Stimulated activated CD4-positive, alpha-beta T cell treated with anti-CD3 and anti-CD28 coated beads, Interleukin-15, amount 100 ng/mL, for 48 hours (primary cell): ENCODE measurements at places on chromosomes 4 and X.

DNA sequence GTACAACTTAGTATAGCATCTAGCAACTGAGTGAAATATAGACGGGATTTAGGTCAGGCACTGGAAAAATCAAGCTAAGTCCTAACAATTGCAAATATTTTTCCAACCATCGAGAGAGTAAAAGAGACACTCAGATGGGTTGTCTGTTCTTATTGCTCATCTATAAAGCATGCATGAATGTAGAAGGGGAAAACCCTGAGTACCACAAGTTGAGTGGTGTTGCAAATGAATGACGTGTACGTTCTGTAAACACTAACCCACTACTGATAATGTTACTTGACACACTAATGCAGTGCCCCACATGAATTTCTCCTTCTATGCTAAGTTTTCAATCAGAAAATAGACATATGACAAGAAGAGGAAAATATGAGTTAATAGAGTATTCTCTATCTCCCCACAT is 211.2 kb downstream of the COX18 start:
- DNase-seq = no peak

DNA sequence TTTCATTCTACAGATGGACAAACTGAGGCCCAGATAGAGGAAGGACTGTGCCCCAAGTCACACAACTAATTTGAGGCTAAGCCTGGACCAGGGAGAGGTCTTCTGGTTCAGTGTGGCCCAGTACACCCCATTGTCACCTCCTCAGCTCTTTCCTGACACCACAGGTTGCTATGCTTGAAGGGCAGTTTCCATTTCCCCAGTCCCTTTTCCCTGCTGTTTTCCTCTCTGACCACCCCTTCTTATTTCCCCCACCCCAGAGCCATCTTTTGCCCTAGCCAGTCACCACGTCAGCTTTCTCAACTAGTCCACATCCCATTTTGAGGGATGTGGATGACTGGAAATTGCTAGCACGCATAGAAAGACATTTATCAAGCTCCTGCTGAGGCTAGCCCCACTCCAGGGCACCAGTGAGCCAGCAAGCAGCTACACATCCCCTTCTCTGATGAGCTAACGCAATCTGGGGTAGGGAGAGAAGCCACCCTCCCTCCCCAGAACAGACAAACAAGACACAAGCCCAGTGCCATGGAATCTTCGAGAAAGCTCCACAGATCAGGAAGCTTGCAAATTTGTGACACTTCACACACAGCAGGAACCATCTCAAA is 1.3 kb downstream of the GABRE start:
- no peak for DNase-seq

GRCh38 chr4:6115342-6115741 is 85.0 kb downstream of the JAKMIP1 start:
- DNase-seq = no peak

DNA sequence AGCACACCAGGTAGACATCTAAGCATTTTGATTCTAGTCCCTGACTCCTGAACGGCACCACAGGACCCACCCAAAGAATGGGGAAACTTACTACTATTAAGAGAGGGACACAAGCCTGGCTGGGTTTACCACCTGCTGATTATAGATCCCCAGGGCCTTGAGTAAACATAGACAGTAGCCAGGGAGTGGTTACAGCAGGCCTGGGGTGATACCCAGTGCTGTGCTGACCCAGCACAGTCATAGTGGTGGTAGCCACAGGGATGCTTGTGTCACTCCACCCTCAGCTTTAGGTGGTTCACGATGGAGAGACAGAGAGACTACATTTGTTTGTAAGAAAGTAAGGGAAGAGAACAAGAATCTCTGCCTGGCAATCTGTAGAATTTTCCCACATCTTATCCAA is 11.7 kb downstream of the CYSLTR1 start:
- DNase-seq = no peak

DNA sequence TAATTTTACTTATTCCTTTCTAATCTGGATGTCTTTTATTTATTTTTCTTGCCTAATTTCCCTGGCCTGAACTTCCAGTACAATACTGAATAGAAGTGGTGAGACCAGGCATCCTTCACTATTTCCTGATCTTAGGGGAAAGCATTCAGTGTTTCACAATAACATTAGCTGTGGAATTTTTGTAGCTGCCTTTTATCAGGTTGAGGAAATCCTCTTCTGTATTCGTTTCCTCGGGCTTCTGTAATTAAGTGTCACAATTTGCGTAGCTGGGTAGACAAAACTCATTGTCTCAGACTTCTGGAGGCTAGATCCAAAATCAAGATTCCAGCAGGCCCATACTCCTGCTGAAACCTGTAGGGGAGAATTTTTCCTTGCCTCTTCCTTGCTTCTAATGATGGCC is 598.4 kb upstream of the FTHL17 start:
- no peak for DNase-seq

DNA sequence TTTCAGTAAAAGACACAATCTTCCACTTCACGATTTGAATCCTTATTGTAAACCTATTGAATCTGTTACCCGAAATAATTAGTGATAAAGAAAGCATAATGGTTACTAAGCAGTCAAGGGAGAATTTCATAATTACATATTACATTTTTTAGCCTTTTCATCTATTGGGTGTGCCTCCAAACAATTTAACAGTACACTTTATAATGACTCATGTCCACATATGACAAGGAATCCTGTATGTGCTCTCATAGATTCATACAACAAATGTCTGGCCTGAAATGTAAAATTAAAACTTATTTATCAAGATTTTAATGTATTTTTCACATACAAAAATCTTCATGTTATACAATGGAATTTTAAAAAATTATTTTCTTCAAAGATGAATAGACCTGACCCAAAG is 39.4 kb downstream of the PPP3CA start:
- DNase-seq = no peak

DNA sequence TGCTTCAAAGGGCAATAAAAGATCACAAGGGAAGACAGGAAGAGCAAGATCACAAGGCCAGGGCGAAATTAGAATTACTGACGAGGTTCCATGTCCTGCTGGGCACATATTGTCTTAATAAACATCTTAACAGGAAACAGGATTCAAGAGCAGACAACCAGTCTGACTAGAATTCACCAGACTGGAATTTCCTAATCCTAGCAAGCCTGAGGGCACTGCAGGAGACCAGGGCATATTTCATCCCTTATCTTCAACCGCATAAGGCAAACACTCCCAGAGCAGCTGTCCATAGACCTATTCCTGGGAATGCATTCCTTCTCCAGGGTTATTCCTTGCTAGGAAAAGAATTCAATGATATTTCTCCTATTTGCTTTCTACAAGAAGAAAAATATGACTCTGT is 12.4 kb upstream of the TDO2 start:
- DNase-seq = no peak
